Stimulated activated CD8-positive, alpha-beta memory T cell treated with anti-CD3 and anti-CD28 coated beads, Interleukin-15, amount 100 ng/mL, for 1 hour (primary cell): ENCODE measurements at places on chromosomes 6 and 20.

GRCh38 chr6:145367149-145367548 is 368.2 kb downstream of the EPM2A start:
- DNase-seq = no peak

GRCh38 chr6:170290296-170291128 is at the start of gene DLL1:
DLL1 (minus strand) TSS chr6:170291078; CDS start chr6:170290139, 939 bp downstream.
- DNase-seq = no peak

DNA sequence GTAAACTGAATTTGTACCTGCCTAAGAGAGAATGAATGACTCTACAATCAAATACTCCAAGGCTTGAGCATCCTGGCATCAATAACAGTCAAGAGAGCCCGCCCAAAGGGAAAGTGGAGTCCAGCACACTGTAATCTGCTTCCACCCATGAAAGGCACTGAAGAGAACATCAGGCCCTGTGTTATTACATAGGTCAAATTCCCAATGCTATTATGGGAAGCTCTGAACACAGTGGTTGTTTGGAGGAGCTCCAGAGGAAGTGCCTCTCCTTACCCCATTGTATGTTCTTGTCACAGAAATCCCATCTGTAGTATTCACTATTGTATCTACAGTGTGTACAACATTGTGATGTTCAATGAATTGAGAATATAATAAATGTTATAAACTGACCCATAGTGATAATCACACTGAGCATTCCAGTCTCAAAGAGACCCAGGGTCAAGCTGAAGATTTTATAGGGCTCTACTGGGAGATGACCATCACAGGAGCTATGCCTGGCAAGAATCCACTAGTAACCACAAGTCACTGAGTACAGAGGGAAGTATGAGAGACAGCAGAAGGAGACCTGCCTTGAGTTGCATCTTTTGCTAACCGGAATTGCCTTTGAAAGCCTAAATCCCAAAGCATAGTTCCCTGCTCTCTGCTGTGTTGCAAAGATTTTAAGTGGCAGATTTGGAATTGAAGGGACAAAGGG is 446.7 kb downstream of the GJA1 start:
- DNase-seq = no peak

DNA sequence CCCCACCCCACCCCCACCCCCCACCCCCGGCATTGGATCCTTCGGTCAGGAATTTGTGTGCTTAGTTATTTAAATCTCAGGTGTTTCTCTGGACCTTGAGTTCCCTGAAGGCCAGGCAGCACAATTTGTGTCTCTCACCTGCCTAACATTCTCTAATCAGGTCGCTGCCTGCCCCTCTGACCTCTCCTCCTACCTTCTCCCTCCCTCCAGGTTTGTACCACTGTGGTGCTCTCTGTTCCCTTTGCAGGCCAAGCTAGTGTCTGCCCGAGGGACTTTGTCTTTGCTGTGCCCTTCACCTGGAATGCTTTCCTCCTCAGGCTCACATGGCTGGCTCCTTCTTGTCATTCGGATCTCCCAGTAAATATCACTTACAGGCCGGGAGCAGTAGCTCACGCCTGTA is 131.4 kb upstream of the SLC2A12 start:
- DNase-seq = no peak

- DNase-seq = no peak
These were observed 168.3 kb upstream of the ECI2 start for GRCh38 chr6:4303638-4304037.

- DNase-seq = no peak
These were observed 174.1 kb upstream of the PTPRK start for GRCh38 chr6:128694303-128695009.

- DNase-seq = peak; percentile 48
These were observed at the start of gene SYTL3 for GRCh38 chr6:158649289-158650143. SYTL3 (plus strand) TSS chr6:158650054; CDS start chr6:158663269, 13,215 bp downstream.

DNA sequence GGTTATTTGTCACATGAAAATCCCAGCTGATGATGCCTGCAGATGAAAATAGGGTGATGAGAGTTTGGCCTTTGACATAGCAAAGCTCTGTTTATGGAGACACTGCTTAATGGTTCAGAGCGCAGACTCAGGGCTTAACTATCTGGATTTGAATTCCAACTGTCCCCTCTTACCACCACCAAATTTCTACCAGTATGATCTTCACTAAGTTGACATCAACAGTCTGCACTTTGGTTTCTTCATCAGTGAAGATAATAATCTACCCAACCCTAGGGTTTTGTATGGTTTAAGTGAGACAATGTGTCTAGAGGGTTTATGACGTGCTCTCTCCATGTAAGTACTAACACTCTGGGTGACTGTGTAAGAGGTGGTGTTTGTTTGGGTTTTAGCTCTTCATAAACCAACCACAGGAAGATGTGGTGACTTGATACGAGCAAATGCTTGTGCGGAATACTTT is 151.4 kb upstream of the TNFAIP3 start:
- DNase-seq = no peak

DNA sequence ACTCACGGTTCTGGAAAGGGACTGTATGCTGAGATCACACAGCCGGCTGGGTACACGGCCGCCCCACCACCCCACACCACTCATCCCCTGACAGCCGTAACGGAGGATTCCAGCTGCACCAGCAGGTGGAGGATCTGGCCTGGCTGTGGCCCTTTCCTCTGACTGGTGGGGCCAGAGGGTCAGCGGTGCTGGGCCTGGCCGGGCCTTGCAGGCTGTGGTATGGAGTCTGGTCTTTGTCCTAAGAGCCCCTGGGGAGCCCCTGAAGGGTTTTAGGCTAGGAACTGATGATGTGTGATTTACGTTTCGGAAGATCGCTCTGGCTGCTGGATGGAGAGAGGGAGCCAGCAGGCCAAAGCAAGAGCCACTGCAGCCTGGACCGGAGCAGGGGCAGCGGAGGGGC is 26.6 kb downstream of the NOL4L start:
- no peak for DNase-seq

GRCh38 chr6:150420926-150421325 is 52.1 kb downstream of the IYD start:
- DNase-seq = no peak

- no peak for DNase-seq
These were observed 373.2 kb upstream of the MMS22L start for GRCh38 chr6:97656236-97656635.

DNA sequence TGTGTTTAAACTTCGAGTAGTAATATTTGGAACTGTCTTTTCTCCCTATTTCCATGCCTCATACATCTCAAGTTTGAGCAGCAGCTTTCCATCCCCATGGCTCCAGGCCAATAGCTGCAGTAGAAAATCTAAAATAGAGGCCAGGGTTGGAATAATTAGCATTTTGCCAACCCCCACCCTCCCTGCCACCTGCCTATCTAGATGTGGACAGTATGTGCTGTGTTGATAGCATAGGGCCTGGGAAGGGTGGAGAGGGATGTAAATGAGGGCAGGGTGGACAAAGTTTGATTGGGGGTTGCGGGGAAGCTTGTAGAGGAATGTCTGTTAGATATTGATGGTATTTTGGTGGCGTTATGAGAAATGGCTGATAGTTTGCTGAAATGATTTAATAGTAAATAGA is 5.6 kb downstream of the TOP1 start:
- no peak for DNase-seq

DNA sequence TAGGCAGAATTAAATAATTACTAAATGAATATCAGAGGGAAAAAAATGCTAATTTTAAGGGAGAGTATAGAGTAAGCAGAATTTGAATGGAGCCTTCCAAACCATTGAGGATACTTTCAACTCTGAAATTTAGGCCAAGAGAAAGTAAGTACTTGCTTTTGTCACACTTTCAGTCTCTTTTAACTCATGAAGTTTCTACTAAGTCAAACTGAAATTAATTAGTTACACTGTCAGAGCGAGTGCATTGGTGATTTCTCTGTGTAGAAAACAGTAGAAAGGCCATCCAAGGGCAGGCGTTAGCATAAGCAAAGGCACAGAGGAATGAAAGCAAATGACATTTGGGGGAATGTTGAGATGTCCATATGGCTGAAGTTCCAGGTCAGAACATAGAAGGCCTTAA is 92.9 kb downstream of the PLEKHG1 start:
- DNase-seq = no peak

DNA sequence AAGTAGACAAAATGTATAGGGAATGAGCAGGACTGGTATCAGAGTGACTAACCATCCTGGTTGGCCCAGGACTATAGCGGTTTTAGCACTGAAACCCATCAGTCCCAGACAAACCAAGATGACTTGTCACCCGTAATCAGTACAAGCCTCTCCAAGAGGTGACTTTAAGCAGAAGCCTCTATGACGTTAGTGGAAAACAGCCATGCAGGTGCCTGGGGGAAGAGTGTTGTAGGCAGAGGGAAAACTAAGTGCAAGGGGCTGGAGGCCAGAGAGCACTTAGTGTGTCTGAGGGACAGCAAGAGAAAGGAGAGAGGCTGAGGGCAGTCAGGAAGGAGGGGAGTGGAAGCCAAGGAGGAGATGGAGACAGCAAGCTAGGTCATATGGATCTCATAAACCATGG is 2.1 kb downstream of the SGK2 start:
- no peak for DNase-seq

DNA sequence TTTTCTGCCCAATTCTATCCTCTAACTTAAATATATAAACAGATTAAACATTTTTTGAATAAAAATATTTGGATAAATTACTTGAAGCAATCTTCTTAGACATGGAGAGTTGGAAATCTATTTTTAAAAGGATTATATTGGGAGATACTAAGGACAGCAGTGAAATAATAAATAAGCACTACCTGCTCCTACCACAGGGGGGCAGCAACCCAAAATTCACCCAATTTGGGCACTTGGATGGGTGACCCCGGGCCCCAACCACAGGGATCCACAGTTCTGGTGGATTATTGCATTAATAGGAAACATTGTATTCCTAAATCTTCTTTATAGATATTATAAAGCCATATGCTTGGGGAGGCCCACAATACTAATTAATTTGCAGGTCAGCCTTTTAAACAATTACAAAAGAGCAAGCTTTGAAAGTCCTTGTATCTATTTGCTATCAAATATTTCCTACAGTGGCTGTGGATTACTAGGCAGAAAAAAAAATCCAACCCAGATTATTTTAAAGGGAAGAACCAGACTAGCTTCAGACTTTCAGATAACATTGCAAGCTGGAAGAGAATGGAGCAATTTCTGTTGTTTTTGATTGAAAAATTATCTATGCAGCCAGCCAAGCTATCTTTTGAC is 66.4 kb upstream of the PDE10A start:
- DNase-seq = peak; percentile 8

GRCh38 chr20:50523552-50524167 is 13.5 kb downstream of the PTPN1 start:
- no peak for DNase-seq

GRCh38 chr6:4344317-4344899 is 209.0 kb upstream of the ECI2 start:
- DNase-seq = no peak

DNA sequence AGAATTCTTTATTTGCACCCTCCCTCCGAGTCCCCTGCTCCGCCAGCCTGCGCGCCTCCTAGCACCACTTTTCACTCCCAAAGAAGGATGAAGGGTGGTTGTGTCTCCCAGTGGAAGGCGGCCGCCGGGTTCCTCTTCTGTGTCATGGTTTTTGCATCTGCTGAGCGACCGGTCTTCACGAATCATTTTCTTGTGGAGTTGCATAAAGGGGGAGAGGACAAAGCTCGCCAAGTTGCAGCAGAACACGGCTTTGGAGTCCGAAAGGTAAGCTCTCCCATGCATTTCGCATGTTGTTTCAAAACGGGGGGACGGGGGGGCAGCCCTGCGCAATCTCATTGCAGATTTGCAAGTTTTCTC is 357 bp downstream of the PCSK2 start:
- no peak for DNase-seq

DNA sequence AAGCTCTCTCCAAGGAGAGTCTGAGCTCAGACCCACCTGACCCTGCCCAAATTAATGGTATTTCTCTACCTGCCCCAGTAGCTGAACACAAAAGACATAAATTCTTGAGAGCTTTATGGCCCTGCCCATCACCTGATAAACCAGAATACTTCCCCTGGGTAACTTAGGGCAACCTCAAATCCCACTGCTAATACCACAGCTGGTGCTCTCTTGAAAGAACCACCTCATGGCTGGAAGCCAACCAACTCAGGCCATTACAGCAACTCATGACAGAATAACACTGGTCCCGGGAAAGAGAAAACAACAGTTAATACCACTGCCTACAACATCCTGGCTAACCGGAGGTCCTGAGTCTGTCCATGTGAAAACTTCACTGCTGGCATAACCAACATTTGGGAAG is 328.6 kb downstream of the NKAIN2 start:
- no peak for DNase-seq

DNA sequence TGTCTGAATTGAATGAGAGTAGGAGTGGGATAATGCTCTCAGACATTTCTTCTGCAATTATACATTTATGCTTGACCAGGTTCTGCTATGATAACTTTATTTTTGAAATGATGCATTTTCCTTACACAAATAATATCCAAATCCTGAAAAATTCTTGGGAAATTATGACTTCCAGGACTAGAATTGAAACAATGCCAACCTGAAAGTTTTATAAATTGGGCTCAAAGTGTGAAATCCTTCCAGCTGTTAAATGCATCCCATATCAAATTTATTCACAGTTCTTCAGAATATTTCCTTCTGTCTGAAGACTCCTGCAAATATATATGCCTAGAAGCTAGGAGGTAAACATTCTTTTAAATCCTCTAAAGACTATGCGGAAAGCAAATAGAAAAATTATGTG is 155.7 kb upstream of the EYA4 start:
- no peak for DNase-seq

DNA sequence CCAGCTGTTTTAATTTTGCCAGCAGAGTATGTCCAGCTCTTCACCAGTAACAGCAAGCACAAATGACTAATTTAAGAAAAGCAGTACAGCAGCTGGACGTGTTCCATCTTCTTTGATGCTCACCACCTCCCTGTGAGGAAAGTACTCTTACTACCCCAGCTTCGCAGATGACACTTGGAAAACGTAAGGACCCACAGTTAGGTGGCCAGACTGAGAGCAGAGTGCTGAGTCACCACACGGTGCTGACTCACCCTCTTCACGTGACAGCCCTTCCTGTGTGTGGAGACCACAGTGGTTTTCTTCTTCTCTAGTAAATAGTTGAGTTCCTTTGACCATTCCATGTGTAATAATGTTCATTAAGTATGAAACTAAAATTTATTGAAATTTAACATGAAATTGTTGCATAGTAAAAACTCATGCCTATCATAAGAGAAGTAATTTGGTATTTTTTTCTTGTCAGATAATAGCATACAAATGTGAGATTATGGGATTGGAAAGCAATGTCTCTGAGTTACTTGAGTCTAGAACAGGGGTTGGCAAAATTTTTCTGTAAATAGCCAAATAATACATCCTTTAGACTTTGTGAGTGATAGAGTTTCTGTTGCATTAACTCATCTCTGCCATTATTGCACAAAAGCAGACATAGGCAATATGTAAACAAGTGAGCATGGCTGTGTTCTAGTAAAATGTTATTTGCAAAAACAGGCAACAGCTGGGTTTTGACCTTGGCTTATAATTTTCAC is 76.6 kb downstream of the SLX4IP start:
- DNase-seq = peak; percentile 42

GRCh38 chr6:128601060-128601459 is 80.7 kb upstream of the PTPRK start:
- no peak for DNase-seq

DNA sequence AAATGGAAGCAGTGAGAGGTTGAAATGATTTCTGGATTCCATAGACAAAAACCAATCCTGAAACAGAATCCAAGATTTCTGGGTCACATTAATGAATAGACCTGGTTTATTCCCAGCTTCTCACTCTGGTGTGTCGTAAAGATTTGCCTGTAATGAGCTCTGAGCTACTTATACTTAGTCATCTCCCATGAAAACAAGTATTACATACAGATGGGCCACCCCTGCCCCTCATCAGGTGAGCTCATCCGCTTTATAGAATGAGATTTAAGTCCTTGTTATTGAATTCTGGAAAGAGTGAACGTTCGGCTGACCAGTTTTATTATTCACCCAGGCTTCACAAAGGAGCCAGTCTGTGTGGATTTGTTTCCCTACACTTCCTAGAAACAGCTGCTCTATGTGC is 47.1 kb upstream of the TMEM181 start:
- DNase-seq = no peak
